Ovary (tissue), 10 donors: ENCODE measurements at places on chromosomes 5 and 9.

DNA sequence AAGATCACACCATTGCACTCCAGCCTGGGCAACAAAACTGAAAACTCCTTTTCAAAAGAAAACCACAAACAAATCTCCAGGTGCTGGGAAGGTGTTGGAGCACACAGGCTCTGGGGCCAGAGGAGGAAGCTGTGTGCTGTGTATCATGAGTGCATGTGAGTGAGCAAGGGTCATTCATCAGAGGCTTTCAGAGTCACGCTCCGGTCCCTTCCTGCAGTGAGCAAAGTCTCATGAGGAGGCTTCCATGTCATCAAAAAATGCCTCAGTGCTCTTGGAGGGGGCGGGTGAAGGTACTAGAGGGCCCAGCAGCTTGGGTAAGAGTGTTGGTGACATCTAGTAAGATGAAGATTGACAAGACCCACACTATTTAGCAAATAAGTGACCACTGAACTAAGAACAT is 48.3 kb upstream of the TESK1 start:
- DNase-seq = no peak

DNA sequence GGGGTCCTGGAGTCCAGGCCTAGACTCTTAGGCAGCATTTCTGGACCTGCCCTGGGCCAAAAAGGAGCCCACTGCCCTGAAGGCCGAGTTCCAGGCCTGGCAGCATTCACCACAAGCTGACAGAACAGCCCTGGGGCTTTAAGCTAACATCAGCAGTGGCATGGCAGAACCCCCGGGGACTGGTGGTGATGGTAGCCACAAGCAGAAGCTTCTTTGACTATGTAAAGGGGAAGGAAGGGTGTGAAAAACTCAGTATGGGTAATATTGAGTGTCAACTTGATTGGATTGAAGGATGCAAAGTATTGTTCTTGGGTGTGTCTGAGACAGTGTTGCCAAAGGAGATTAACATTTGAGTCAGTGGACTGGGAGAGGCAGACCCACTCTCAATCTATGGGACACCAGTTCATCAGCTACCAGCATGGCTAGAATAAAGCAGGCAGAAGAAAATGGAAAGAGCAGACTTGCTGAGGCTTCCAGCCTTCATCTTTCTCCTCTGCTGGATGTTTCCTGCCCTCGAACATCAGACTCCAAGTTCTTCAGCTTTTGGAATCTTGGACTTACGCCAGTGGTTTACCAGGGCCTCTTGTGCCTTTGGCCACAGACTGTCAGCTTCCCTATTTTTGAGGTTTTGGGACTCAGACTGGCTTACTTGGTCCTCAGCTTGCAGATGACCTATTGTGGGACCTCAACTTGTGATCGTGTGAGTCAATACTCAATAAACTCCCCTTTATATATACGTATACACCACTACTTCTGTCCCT is 661.0 kb upstream of the C9orf72 start:
- DNase-seq = no peak

- no peak for DNase-seq
Observed at GRCh38 chr9:29968831-29969230, 2395.6 kb upstream of the C9orf72 start.

DNA sequence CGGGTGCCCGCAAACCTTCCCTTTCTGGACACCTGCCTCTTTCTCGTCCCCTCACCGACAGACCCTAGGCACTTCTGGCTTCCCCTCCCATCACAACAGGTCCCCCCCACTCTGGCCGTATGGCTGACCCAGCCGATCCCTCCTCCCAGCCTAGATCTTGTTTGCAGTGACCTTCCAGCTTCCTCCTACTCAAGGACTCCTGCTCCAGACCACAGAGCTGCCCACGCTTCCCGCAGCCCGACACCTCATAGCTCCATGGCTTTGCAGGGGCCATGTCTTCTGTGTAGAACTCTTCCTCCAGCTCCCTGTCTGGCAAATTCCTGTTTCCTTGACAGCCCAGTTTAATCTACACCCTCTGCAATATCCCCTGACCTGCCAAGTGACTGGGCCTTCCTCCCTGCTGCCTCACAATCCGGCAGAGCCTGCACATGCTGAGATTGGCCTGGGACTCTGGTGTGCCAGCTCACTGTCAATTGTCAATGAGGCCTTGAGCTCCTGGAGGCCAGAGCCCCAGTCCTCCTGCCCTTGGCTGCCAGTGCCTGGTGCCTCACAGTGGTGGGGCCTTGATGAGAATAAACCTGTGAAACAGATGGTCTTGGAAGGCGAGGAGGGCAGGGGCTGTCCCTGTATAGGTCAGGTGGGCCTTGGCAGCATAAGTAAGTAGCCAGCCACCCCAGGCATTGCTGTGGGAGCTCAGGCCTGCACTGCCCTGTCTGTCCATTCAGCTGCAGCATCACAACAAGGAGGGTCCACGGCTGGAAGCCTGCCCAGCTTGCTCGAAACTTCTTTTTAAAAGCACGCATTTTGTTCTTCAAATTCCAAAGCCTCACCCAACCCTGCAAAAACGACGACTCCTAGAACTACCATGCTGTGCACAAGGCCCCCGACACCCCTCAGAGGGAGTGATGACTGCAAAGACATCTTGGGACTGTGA is 50.5 kb downstream of the GADD45G start:
- peak; percentile 74 for DNase-seq

GRCh38 chr9:126605792-126606482 is 7.8 kb upstream of the LMX1B start:
- no peak for DNase-seq

DNA sequence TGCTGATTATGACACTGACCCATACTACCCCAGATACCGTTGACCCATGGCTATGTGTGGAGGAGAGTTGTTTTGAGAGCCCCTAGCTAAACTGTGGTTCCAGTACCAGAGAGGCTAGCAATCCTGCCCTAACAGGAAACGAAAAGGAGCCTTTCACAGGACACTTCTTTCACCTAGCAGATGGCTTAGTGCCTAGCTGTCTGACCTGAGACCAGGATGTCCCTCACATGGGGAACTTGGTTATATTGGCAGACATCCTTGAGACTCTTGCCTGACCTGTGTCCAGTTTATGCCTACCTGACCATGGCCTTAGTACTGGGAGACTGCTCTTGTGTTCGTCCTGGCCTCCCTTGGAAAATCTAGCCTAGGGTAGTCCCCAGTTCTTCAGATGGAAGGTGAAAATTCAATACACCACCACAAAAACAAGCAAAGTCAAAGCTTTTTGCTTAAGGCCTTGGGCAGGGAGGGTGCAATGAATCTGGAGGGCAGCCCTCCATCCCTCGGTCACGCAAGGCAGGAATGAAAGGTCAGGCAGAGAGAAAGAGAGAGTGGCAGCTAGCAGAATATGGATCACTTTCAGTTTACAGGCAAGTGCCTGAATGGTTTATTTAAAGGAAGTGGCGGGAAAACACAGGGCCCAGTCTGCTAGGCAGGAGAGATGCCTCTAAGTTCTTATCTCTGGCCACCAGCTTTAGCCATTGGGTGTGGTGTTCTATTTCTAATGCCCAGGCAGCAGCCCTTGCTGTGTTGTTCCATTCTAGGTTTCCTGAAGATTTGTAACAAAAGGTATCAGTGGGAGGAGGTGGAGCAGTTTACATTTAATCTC is 16.4 kb upstream of the ZNF474 start:
- DNase-seq = no peak

DNA sequence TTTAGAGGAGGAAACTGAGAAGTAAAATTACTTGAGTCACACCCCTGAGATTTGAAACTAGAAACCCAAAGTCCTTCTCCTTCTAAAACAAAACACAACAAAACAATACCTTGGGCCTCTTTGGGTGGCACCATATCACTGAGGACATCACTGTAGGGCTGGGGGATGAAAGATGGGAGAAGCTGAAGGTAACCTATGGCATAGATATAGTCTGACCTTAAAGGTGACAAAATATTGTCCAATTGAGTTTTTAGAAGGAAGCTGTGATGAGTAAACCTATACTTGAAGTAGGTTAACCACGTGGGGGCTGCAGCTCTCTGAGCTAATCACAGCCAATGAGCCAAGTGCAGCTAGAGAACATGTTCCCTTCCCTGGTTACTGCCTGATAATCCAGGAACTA is 167.4 kb upstream of the CD180 start:
- no peak for DNase-seq

DNA sequence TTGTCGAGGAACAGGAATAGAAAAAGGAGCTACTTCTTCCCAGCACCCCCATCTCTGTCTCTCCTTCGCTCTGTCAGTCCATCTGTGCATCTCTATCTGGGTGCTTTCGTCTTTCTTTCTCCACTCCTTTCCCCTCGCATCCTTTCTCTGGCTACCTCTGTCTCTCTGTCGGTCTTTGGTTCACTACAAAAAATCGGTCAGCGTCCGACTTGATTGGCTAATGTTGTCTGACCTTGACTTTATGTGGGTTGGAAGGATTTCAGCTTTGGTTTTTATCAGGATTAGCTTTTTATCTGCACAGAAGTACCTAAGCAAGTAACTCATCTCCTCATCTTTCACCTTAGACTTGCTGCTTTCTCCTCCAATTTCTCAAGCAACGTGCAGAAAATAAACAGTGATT is 575.2 kb upstream of the ZNF462 start:
- DNase-seq = no peak

DNA sequence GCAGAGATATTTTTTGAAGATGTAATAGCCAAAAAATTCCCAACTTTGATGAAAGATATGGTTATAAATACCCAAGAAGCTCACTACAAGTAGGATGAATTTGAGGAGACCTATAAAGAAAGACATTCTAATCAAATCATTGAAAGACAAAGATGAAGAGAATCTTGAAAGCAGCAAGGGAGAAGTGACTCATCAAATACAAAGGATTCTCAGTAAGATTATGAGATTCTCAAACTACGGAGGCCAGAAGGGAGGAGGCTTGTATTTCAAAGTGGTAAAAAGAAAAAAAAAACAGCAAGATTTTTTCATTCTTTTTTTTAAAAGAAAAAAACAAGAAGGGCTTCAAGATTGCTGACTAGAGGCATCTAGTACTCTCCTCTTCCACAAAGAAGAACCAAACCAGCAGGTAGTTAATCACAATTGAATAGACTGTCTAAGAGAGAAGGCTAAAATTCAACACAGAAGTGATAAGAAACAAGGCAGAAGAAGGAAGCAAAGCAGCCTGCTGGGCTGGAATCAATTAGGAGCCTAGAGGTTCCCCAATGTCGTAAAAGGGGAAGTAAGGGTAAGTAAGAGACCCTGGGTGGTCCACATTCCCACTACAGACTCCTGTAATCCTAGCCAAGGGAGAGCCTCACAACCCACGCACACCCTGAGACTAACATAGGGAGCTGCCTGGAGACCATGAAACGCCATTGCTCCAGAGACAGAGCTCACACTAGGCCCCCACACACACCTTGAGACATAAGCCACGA is 59.1 kb upstream of the NIPAL4 start:
- no peak for DNase-seq

- DNase-seq = no peak
Observed at GRCh38 chr9:99002706-99003105, 59.0 kb downstream of the COL15A1 start.

GRCh38 chr5:68419637-68420452 is 204.3 kb downstream of the PIK3R1 start:
- peak; percentile 32 for DNase-seq

GRCh38 chr9:98900725-98901124 is 43.0 kb upstream of the COL15A1 start:
- DNase-seq = no peak

GRCh38 chr9:18012170-18012569 is 433.3 kb downstream of the SH3GL2 start:
- no peak for DNase-seq

GRCh38 chr9:84668196-84669012 is 1.1 kb upstream of the NTRK2 start:
- DNase-seq = peak; percentile 68

DNA sequence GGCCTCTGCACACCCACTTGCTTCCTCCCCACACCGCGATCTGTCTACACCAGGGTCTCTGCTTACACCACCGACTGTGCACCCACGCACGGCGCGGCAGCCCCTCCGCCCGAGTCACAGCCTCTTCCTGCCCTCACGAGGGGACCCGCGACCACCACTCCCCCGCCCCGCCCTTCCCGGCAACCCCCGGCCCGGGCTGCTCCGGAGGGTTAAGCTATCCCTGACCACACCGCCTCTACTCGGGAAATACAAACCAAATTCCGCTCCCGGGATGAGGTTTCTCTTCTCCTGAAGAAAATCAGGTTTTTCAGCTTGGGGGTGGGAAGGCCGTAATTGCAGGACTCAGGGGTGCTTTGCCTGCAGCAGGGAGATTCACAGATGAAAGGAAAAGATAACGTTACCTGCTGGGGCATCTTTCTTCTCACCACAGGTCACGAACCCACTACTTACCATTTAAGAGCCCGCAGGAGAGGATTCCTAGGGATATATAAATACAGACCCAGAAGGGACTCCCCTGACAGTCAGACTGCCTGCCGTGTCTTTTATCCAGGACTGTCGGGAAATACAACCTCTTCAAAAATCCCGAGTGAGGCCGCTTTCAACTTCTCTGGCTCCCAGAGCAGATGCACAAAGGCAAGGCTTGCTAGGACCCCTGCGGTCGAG is 63.5 kb downstream of the ROR2 start:
- no peak for DNase-seq

GRCh38 chr5:18195910-18196309 is 561.6 kb downstream of the TAF11L14 start:
- DNase-seq = no peak

DNA sequence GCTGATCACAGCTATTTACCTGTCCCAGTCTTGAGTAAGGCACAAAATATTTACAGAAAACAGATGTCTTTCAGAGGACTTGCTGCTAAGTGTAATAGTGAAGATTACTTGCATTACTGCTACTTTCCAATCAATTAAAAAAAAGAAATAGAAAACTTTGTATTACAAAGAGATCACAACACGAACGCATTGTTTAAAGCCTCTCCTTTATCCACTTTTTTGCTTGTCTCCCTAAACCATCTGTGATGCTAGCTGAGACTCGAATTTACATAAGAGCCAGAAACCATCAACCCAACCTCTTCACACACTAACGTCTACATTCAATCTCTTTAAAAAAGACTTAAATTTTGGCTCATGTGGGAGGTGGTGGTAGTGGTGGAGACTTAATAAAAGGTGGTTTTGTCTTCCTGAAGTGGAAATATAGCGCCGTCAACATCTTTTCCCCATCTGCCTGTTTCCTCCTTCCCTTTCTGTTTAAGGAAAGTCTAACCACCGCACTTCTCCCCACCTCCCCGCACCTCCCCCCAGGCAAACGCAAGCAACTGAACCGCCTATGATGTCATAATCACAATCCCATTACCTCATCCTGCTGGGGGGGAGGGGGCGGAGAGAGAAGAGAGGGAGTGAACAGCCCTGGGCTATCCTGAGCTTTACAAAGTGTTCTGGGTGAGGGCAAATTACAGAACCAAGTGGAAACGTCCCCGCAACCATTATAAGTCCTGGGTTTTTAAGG is 948 bp upstream of the FAM53C start:
- DNase-seq = peak; percentile 91

- no peak for DNase-seq
Observed at GRCh38 chr9:100472268-100472667, 681 bp upstream of the TMEFF1 start.
